ENCODE measurements at places on chromosomes 7 and 10. TPM values are rescaled to one million over a fixed set of nuclear protein-coding genes. Genes with fewer than 3 reads are reported as not detected.

GRCh38 chr7:16644157-16644556, 1.4 kb downstream of the ANKMY2 start:
- peaks cover 18% of the 10 kb centered on the region for H3K27me3 ChIP-seq
- peaks cover 48% of the 10 kb centered on the region for H3K4me1 ChIP-seq
- no peak for DNase-seq
- peak overlapping the region; percentile 53 for H3K27ac ChIP-seq
- peak overlapping the region; percentile 99 for H3K4me3 ChIP-seq
- H3K36me3 ChIP-seq: peaks cover 16% of the 10 kb centered on the region

Gene VPS37D
- 9.8 TPM for total RNA-seq

DNA sequence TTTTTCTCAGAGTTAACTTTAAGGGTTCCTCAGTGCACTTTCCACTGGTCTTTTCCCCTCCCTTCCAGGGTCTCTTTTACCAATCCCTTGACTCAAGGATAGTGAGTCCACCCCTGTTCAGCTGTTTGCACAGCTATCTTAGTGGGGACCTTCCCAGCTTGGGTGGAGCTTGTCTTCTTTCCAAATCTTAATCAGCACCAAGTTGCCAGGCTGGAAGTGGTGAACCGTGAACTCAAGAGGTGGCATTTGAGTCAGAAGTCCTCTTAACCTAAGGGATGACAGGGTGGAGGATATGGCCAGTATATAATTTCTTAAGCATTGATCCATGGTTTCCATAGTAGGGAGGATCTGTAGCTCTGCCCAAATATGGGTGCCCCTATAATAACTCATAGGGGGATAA, 25.0 kb downstream of the MAPK8 start:
- no peaks in the 10 kb centered on the region for H3K27me3 ChIP-seq
- H3K36me3 ChIP-seq: peaks cover 20% of the 10 kb centered on the region
- DNase-seq: no peak
- no peak overlapping the region for H3K4me3 ChIP-seq

- no peak overlapping the region for H3K27ac ChIP-seq
- H3K4me1 ChIP-seq: no peaks in the 10 kb centered on the region
- no peaks in the 10 kb centered on the region for H3K27me3 ChIP-seq
- H3K4me3 ChIP-seq: no peak overlapping the region
- no peaks in the 10 kb centered on the region for H3K36me3 ChIP-seq
Measured at GRCh38 chr10:121065330-121065729, 214.2 kb downstream of the WDR11 start.

GRCh38 chr10:78436706-78437406, 403.2 kb downstream of the RPS24 start:
- DNase-seq: no peak
- no peak overlapping the region for H3K4me3 ChIP-seq
- peaks cover 8% of the 10 kb centered on the region for H3K27me3 ChIP-seq
- H3K36me3 ChIP-seq: no peaks in the 10 kb centered on the region
- H3K27ac ChIP-seq: peak overlapping the region; percentile 67
- peaks cover 49% of the 10 kb centered on the region for H3K4me1 ChIP-seq

GRCh38 chr7:131061158-131061557, 266.5 kb upstream of the MKLN1 start:
- H3K27ac ChIP-seq: no peak overlapping the region
- H3K4me3 ChIP-seq: no peak overlapping the region
- peaks cover 5% of the 10 kb centered on the region for H3K36me3 ChIP-seq
- no peaks in the 10 kb centered on the region for H3K4me1 ChIP-seq

DNA sequence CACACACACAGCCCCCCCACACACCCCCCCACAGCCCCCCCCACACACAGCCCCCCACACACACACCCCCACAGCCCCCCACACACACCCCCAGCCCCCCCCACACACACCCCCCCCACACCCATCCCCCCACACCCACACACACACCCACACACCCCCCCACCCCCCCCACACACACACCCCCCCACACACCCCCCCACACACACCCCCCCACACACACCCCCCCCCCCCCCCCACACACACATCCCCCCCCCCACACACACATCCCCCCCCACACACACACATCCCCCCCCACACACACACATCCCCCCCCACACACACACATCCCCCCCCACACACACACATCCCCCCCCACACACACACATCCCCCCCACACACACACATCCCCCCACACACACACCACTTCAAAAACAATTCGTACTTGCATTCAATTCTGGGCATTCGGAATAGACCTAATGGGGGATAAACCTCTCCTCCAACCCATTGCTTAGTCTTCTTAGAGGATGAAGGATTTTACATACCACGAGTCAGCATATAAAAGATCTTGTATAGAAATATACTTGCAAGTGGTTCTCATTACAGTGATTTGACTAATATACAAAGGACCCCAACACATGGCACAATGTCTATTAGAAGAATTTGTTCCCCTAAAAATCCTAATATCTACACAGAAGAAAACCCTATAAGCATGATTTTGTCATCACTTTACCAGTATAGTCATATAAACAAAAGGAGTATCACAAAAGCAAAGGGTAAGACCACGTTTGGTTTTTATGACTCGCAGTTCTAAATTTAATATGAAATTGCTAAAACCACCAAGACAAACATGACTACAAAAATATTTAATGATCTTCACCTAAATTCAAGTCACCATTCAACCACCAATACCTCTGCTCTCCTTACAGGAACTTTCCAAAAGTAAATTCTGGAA, 80.9 kb downstream of the DIP2C start:
- no peak for DNase-seq
- H3K27me3 ChIP-seq: peaks cover 11% of the 10 kb centered on the region
- H3K27ac ChIP-seq: no peak overlapping the region
- H3K36me3 ChIP-seq: no peaks in the 10 kb centered on the region

GRCh38 chr7:67593794-67594193, 597.2 kb downstream of the TYW1 start:
- H3K36me3 ChIP-seq: peaks cover 16% of the 10 kb centered on the region
- DNase-seq: no peak
- H3K4me3 ChIP-seq: no peak overlapping the region
- H3K4me1 ChIP-seq: no peaks in the 10 kb centered on the region

GRCh38 chr7:10707519-10707918, 266.2 kb upstream of the PHF14 start:
- H3K27ac ChIP-seq: no peak overlapping the region
- no peaks in the 10 kb centered on the region for H3K27me3 ChIP-seq
- no peaks in the 10 kb centered on the region for H3K36me3 ChIP-seq
- no peaks in the 10 kb centered on the region for H3K4me1 ChIP-seq
- no peak for DNase-seq

- peaks cover 5% of the 10 kb centered on the region for H3K36me3 ChIP-seq
- DNase-seq: no peak
- peaks cover 16% of the 10 kb centered on the region for H3K4me1 ChIP-seq
- H3K27me3 ChIP-seq: no peaks in the 10 kb centered on the region
Measured at GRCh38 chr7:155676052-155676451, 31.6 kb downstream of the RBM33 start.

Gene AGK
- 32.0 TPM for total RNA-seq
